Ascending aorta (tissue), 2 donors: ENCODE measurements at places on chromosomes 1 and 21. TPM values are rescaled to one million over a fixed set of nuclear protein-coding genes. Genes with fewer than 3 reads are reported as not detected.

LYPD8 gene
- not detected for total RNA-seq

C1orf52 gene
- 2.3 TPM for total RNA-seq

S100A16 gene
- 364 TPM for total RNA-seq

PLPPR4 gene
- total RNA-seq, result 7.2 TPM

LGR6 gene
- total RNA-seq, result 26.0 TPM

MMEL1 gene
- total RNA-seq, result not detected

- no peak for DNase-seq
These were observed 14.7 kb downstream of the YTHDF2 start for GRCh38 chr1:28751315-28752060.

DNA sequence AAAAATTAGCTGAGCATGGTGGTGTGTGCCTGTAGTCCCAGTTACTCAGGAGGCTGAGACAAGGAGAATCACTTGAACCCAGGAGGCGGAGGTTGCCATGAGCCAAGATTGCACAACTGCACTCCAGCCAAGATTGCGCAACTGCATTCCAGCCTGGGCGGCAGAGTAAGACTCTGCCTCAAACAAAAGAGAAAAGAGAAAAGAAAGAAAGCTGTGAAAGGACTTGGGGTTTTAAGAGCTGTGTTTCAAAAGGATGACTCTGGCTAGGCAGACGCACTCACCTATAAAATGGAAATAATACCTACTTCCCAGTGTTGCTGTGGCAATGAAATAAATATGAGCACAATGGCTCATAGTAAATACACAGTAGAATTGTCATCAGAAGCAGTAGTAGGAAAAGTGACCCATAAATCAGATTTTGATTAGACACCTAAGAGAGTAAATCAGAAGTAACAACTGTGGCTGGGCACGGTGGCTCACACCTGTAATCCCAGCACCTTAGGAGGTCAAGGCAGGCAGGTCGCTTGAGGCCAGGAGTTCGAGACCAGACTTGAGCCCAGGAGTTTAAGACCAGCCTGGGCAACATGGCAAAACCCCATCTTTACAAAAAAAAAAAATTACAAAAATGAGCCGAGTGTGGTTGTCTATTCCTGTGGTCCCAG is 45.9 kb upstream of the PUM1 start:
- no peak for DNase-seq

GRCh38 chr1:19222979-19223824 is 13.1 kb upstream of the UBR4 start:
- no peak for DNase-seq

- no peak for DNase-seq
These were observed 28.1 kb downstream of the RAB4A start for GRCh38 chr1:229298887-229299503.

DNA sequence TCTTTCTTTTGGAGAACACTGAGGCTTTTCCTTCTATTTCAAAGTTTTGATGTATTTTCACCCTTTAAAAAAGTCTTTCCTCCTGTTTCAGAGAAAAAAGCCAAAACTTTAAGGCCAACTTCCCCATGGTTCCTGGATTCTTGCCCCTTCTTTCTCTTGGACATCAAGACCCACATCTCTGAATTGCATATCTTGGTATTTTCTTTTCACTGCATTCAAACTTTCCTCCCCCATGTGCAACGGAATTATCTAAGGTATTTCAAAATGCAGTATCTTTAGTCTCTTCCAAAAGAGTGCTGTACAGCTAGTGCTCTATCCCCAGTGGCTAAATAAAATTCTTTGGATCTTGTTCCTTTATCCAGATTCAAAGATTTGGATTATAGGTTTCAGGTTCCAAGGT is 81.1 kb upstream of the TSPAN2 start:
- DNase-seq, result no peak

- no peak for DNase-seq
These were observed 49.3 kb upstream of the JUN start for GRCh38 chr1:58833166-58833565.

DNA sequence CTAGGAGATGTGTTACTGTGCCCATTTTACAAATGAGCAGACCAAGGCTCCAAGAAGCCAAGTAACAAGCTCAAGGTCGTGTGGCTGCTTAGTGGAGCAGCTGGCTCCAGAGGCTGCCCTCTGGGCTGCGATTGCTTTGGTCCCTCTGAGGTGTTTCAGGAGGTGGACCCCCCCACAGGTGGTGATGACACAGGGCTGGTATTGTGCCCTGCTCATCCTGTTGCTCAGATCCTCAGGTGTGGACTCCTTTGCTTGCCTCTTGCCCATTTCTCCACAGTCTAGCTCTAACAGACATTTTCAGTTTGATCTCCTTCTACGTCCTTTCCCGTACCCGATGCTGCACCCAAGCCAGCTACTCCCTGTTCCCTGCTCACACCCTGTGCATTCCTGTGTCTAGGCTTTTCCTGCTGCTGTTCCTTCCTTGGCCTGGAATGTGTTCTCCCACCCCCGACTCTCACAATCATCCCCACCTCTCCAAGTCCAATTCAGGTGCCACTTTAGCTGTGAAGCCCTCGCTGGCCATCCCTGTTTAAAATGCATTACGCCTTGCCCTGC is 28.1 kb upstream of the GRHL3 start:
- DNase-seq, result no peak

DNA sequence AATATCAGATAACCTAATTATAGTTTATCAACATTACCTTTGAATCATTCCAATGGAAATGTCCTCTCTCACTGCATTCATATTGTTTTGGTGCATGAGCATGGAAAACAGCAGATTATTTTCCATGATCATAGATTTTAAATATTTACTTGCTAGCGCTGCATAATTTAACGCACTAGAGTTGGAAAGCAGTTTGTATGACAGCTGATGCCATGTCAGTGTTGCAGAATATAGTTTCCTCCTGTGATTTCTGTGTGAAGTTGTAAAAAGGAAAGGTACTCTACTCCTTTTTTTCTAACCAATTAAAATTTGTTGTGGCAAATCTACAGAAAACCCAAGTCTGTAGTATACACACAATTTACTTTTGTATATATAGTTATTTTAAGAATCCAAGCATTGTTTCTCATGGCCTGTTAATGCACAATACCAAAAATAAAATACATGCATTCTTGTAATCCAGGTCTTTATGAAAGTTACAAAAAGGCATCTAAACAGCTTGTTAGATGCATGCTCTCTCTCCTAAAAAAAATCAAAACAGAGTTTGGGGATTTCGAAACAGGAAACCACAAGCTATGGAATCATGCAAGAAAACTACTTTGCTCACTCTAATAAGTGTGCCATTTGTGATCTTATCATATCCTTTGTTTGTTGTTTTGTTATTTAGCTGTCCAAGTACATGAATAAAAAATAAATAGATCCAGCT is 1.9 kb upstream of the ATG4C start:
- no peak for DNase-seq

GRCh38 chr1:212819726-212820125 is 27.7 kb downstream of the SPATA45 start:
- DNase-seq, result no peak

DNA sequence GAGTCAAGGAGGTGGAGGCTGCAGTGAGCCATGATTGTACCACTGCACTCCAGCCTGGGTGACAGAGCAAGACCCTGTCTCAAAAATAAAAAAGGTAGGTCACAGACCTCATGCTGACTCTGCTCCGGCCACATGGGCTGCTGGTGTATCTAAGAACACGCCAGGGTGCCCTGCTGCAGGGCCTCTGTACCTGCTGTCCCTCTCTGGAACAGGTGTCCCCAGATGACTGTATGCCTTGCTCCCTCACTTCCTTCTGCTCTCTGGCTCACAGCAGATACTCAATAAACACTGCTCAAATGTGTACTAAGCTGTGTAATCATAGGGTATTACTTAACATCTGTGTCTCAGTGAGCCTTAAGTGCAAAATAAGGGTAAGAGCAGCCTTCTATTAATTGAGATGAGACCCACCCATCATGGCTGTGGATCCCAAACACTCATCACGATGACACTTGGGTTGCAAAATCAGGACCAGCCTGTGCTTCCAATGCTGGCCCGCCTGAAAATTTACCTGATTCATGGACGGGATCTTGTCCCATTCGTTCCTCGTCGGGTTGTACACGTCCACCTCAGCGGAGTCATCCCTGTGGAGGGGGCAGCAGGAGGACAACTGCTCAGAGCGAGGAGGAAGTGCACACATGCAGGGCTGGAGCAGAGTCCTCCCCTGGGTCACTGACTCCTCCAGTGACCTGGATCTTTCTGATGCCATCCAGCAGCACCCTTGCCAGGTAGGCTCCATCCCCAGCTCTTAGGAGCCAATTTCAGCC is 7.5 kb downstream of the KLHL21 start:
- no peak for DNase-seq

DNA sequence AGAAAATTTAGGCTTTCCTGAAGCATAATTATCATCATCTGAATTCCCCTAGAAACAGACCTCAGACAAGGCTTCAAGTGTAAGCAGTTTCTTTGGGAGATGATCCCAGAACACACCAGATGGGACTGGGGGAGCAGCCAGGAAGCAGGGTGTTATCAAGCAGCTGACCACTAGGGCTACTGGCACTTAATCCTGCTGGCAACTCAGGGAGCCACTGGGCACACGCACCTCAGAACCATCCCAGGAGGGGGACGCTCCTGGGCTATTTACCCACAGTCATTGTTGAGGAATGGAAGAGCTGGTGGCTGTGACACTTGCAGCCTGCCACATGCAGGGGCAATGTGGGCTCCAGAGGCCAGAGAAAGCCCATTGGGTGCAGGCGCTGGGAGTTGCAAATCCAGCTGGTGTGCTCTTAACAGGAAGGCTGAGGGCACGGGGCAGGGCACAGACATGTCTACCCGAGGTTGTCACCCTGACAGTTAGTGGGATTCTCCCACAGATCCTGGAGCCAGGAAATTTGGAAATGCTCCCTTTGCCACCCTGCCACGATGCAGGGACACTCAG is 15.1 kb upstream of the IL22RA1 start:
- no peak for DNase-seq

DNA sequence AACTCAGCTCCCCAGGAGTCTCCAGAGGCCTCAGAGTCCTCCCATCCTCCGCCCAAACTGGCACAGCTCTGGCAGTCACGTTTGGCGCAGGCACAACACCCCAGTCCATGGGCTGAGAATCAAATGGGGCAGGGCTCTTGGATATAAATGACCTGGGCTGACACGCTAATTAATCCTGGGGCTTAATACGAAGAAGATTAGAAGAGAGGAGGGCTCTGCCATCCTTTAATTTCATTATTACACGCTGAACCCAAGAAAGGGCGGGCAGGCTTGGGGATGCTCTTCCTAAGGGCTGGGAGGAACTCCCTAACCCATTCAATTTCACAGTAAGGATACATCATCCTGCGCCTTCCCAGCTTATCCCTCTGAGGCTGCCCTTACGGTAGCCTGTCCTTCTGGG is 2.4 kb downstream of the GRIK3 start:
- no peak for DNase-seq

DNA sequence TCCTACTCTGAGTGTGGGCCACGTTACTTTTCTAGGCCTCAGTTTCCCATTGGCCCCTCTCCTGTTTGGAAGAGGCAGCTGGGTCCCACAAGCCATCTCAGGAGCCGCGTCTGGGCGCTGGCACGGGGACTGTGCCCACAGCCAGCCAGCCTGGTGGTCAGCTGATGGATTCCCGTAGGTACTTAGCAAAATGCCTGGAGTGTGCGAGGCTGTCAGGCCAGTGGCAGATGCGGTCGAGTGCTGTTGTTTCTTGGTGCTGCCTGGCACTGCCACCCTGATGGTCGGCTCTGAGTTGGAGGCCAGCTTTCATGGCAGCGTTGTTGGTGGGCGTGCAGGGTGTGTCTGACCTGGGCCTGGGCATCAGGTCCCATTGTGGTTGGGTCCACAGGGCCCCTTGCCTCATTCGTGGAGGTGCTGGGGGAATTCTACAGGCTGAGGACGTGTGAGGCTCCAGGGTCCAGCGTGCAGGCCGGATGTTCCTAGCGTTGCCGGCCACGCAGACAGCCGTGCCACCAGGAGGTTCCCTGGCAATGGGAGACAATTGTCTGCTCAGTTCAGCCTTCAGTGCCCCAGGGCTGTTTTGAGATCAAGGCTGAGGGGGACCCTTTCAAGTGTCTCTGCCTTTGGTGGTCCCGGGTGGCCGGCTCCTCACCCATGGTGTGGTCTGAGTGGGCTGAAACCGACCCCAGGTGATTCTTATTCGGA is 20.9 kb downstream of the SKI start:
- no peak for DNase-seq

DNA sequence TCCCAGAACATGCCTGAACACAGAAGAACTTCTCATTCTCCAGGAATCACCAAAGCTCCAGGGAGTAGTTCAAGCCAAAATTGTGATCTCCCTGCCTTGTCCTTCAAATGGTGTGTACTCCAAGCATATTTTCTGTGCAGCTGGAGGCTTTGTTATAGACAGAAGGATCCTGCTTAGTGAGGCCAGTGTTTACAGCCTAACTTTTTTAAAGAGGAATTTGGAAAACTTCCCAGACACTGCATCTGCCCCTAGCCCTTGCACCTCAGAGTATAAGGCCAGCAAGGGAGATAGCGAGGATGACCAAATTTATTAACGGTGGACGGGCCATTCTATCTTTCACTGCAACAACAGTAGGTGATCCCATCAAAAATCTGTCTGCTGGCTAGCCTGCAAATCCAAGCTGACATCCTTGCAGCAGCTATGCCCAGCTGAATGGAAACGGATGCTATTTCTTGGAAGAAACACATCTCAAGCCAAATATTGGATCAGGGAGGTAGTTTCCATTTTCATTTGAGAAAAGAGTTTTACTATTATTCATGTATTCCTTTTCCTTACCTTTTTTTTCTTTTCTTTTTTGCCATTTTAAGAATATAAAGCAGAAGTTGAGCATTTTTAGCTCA is 249.8 kb downstream of the USH2A start:
- DNase-seq, result no peak

DNA sequence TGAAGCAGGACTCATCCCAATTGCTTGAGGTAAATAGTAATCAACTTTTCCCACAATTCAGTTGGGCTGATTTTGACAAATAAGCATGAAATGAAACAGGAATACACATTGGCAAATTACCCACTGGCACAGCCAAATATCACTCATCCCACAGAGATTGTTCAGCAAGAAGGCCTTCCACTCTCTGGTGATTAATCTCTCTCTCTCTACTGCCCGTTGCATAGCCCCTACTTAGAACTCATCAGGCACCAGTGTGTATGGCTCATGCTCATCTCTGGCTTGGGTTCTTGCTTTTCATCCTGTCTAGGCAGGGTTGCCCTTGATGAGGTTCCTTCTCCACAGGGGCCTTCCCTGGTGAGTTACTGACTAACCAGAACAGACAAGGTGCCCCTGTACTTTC is 1.1 kb downstream of the BSDC1 start:
- no peak for DNase-seq

GRCh38 chr21:38263493-38263892 is 6.7 kb downstream of the KCNJ15 start:
- DNase-seq, result no peak
